Tongue (tissue), 3 donors: ENCODE measurements at places on chromosomes 12 and 14.

- no peak for DNase-seq
Measured at GRCh38 chr14:78498062-78498595, 328.0 kb downstream of the NRXN3 start.

GRCh38 chr12:112418273-112418607, 507 bp upstream of the PTPN11 start:
- DNase-seq, result no peak

DNA sequence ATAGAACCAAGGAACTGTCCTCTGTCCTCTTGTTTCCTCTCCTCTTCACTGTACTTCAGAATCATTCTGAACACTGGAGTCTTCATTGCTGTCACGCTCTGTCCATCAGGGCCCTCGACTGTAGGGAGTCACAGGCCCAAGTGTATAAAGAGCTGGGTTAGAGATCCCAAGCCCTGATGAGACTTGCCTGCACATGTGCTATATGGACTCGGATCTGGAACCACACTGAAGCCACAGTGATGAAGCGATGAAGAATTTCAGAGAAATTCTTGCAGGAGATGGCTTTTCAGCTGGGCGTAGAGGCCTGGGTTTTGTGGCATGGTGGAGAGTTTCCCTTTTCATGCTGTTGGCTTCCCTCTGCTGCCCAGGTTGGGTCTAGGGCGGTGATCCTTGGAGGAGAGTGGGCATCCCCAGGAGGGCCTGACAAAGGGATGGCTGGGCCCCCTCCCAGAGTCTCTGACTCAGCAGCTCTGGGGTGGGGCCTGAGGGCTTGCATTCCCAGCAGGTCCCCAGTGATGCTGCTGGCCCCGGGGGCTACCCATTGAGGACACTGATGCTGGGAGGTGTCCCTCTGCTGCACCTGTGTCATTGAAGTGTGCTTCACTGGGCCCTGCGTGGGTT, 39.6 kb upstream of the YY1 start:
- DNase-seq, result no peak

DNA sequence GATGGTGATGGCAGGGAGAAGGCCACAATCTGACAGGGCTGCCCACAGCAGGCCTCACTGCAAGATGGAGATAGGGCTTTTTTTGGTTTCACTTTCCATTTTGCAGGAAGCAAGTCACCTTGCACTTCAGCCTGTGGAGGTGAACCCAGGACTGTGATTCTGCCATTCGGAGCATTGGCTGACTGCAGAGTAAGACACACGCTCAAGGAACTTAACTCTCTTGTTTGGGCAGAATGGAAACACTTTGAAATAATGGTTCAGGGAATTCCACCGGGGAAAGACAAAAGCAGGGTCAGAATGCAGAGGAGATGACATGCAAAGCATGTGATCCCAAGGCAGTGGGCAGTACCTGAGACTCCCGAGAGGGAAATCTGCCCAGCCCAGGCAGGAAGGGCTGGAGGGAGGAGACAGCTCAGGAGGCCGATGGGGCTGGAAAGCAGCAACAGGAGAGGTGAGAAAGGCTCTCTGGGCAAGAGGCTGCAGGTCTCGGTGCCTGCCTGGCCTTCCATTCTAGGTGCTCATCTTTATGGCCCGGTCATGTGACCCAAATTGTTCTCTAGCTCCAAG, 58.7 kb upstream of the PRMT8 start:
- no peak for DNase-seq
